ENCODE measurements at places on chromosomes 16 and 17.

DNA sequence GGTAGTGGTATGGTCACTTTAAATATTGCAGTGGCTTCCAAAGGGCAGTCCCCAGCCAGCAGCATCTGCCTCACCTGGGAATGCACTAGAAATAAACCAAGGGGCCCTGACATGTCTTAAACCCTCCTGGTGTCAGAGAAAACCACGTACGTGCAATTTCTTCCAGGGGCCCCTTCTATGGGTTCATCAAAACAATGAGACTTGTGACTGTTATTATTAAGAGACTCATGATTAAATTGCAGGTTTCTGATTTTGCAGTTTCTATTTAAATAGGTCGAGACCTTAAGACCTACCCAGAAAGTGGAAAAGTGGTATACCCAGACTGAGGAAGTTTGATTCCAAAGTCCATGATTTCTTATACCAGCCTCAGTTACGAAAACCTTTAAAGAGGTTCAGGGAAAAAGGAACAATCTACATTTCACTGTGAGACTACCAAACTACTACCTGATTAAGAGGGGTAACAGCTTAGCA, 746 bp upstream of the POLG2 start:
- DNase-seq, result peak; percentile 62

DNA sequence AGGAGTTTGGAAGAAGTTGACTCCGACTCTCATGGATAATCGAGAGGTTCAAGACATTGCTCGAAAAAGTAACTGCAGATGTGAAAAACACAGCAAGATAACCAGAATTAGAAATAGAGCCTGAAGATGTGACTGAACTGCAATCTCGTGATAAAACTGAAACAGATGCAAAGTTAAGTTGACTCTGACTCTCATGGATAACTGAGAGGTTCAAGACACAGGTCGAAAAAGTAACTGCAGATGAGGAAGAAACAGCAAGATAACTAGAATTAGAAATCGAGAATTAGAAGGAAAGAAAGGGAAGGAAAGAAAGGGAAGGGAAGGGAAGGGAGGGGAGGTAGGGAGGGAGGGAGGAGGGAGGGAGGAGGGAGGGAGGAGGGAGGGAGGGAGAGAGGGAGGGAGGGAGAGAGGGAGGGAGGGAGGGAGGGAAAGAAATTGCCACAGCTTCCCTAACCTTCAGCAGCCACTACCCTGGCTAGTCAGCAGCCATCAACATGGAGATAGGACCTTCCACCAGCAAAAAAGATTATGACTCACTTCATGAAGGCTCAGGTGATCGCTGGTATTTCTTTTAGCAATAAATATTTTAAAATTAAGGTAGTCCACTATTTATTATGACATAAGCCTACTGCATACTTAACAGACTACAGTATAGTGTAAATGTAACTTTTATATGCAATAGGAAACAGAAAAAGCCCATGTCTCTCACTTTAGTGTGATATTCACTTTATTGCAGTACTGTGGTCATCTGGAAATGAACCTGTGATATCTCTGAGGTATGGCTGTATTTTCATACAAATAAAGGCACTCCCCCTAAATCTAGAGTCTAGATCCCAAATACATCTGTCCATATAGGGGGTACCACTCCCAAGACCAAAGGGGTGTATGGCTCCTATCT, 68.3 kb downstream of the KANSL1 start:
- DNase-seq, result no peak

- DNase-seq, result peak; percentile 70
Measured at GRCh38 chr17:43880420-43880991, 26.8 kb downstream of the MPP2 start.

DNA sequence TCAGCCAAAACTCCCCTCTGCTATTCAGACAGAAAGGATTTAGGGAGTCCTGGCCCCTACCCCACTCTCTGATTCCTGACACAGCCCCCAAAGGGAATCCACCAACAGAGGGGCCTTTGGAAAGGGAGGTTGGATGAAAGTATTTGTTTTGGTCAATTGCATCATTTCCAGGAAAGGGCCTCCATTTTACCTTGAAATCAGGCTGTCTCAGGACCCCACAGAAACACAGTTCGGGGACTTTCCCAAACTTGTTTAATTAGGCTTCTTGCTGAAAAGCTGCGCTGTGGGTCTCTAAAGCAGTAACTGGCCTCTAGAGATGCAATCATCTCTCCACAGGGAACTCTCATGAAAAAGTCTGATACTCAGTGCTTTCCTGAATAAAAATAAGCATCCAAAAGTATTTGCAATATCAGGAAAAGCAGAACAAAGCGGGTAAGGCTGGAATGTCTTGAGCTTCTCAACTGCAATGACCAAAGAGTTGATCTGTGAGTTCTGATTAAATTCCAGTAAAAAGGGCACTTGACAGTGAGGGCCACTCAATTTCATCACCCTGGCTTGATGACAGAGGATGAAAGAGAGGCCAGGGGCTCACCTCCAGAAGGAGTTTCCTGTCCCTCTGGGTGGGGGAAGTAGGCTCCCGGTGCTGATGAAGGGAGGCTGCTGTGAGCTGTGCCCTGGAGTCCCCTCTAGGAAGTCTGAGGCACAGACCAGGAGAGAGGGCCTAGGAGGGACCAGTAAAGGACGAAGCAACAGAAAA, 36.3 kb downstream of the LYRM9 start:
- no peak for DNase-seq

DNA sequence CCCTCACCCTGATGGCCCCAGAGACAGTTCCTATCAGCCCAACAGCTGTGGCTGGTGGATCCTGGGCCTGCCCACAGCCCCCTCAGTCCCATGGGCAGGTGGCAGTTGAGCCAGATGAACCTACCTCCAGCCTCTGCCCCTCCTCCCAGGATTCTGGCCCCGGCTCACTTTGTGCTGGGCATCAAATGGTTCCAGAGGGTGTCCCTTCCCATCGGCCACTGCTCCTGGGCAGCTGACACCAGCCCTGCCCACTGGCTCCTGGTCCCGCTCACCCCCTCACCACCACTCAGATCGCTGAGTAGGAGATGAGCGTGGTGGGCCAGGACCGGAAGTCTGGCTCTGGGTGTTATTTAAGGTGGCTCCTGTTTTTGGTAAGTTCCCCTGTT, 2.0 kb downstream of the TTYH2 start:
- DNase-seq, result no peak

DNA sequence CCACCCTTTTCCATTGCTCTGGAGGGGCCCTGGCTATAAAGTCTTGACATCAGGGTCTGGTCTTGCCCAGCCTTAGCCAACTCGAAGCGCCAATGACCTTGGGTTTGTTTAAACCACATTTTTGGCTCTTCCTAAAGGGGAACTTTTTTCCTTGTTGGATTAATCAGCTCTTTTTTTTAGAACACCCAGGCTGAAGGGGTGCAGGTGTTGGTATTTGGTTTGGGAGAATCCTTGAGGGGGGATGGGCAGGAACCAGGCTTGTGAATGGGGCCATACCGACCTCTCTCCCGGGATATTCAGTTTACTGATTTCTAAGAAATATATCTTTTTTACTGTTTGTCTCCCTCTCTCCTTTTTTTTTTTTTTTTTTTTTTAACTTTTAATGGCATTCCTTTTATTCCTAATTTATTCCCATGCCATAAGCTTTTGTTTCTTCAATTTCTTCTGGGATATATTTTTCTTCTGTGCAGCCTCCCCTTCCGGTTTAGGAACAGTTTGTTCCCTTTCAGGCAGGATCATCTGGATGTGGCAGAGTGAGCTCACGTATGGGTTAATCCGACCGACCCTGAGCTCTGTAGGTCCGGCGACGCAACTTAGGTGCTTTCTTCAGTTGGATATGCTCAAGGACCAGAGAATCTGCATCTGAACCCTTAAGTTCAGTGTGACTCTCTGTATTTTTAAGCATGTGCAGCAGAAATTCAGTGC, 129.5 kb downstream of the ABCC6 start:
- no peak for DNase-seq

DNA sequence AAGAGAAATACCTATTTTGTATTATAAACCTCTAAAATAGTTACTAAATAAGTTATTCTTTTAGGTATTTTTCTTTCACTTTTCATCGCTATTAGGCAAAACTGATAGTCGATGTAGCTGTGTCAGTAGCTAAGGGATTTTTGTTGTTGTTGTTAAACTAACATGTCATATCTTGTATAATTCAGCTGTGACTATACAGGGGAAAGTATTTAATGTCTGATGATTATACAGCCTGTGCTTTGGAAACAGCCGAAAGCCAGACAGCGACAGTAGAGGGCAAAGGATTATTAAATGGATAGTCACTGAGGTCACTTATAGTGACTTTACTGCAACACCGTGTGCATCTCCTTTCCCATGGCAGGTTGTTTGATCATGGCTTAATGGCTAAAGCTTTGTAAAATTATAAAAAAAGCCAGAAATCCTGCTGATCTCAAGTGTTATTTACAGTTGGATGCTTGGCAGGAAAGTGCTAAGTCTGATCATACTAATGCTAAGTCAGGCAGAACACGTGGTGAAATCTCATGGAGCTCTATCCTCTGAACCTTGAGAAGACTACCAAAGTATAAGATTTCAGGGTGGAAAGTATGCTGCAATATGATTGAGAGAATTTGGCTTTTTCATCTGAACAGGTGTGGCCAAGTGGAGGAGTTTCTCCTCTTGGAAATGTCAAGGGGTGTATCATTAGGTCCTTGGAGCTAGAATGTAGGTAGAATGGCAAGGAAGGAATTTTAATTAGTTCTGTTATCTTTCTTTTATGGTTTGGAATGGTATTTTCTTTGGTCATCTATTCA, 88.4 kb downstream of the FTO start:
- no peak for DNase-seq

- no peak for DNase-seq
Measured at GRCh38 chr17:16085066-16085699, 85.6 kb downstream of the TTC19 start.

- no peak for DNase-seq
Measured at GRCh38 chr17:30824002-30824355, 513 bp downstream of the CRLF3 start.

DNA sequence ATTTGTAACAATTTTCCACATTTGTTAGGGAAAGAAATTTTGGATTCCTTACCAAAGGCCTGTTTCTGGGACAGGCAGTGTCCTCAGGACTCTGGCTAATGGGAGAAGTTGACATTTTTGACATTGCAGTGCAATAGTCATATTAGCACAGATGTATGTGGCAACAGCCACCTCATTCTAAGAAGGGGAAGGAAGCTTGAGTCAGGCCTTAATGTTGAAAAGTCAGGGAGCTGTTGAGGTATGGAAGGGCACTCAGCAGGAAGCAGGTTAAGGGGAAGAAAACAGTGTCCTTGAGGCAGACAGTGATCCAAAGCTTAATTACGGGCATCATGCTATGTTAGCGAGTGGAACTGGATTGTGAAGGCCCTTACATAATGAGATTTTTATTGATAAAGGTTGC, 20.9 kb downstream of the AKTIP start:
- no peak for DNase-seq

GRCh38 chr16:79912592-79913310, 312.2 kb upstream of the MAF start:
- DNase-seq, result no peak

GRCh38 chr17:10729334-10730193, at the start of gene TMEM220:
Gene TMEM220, minus strand, starts transcription at chr17:10730023. Its CDS starts 172 bp downstream, at chr17:10729851.
- no peak for DNase-seq

DNA sequence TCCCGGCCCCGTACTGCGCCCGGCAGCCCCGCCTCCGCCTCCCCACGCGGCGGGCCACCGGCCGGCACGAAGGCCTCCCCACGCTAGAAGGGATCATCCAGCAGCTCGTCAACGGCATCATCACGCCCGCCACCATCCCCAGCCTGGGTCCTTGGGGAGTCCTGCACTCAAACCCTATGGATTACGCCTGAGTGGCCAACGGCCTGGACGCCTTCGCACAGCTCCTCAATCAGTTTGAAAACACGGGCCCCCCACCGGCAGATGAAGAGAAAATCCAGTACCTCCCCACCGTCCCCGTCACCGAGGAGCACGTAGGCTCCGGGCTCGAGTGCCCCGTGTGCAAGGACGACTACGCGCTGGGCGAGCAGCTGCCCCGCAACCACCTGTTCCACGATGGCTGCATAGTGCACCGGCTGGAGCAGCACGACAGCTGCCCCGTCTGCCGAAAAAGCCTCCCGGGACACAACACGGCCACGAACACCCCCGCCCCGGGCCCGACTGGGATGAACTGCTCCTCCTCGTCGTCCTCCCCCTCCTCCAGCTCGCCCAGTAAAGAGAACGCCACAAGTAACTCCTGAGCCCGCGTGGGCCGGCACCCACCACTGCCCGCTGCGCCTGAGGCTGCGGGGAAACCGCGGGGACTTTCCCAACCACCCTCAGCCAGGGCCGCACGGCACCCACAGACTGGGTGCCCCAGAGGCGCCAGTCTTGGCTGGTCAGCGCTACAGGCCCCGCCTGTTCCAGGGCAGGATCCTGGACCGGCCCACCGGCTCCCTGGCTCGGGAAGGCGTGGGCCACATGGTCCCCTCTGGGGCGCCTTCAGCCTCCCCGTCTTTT, 39.0 kb upstream of the AKAP1 start:
- DNase-seq, result no peak

GRCh38 chr17:60300011-60300410, 91.9 kb downstream of the USP32 start:
- DNase-seq, result no peak

GRCh38 chr16:57643910-57644309, 15.5 kb downstream of the ADGRG1 start:
- no peak for DNase-seq

- no peak for DNase-seq
Measured at GRCh38 chr17:50608700-50609379, 25.8 kb upstream of the ABCC3 start.

DNA sequence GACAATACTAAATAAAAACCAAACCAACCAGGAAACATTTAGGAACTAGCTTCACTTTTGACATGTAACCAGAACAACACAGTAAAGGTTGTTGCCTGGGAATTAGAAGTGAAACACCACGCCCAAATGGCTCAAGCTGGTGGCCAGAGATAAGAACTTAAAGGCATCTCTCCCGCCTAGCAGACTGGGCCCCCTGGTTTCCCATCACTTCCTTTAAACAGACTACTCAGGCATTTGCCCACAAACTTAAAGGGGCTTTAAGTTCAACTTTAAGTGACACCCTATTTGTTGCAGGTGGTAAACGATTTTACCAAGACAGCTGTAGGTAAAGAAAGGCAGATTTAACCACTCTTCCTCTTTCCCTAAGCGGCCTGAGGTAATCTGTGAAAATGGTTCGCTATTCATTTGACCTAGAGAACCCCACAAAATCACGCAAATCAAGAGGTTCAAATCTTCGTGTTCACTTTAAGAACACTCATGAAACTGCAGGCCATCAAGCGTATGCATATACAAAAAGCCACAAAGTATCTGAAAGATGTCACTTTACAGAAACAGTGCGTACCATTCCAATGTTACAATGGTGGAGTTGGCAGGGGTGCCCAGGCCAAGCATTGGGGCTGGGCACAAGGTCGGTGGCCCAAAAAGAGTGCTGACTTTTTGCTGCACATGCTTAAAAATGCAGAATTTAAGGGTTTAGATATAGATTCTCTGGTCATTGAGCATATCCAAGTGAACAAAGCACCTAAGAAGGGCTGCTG, 40.8 kb upstream of the BPTF start:
- DNase-seq, result no peak

GRCh38 chr16:3950343-3951193, 70.1 kb upstream of the CREBBP start:
- peak; percentile 36 for DNase-seq

DNA sequence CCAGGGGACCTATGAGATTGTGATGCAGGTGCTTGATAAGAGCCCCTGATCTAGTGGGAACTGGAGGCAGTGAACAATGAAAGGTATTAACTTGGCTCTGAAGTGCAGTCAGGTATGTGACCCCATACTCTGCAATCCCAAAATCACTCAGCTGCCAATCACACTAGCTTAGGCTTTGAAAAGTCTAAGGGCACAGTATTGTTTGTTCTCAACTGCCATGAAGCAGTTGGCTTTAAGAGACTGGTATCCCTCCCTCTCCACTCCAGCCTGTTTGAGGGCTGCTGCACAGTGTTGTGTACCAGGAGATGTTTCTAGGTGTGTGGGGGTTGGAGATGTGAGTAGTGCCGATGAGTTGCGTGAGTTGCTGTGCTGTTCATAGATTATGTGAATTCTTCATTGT, 2.4 kb downstream of the YPEL2 start:
- no peak for DNase-seq
